ENCODE measurements at places on chromosomes 2 and 18.
A peak's percentile ranks its signal among the peaks of the same experiment; 100 is the strongest.

DNA sequence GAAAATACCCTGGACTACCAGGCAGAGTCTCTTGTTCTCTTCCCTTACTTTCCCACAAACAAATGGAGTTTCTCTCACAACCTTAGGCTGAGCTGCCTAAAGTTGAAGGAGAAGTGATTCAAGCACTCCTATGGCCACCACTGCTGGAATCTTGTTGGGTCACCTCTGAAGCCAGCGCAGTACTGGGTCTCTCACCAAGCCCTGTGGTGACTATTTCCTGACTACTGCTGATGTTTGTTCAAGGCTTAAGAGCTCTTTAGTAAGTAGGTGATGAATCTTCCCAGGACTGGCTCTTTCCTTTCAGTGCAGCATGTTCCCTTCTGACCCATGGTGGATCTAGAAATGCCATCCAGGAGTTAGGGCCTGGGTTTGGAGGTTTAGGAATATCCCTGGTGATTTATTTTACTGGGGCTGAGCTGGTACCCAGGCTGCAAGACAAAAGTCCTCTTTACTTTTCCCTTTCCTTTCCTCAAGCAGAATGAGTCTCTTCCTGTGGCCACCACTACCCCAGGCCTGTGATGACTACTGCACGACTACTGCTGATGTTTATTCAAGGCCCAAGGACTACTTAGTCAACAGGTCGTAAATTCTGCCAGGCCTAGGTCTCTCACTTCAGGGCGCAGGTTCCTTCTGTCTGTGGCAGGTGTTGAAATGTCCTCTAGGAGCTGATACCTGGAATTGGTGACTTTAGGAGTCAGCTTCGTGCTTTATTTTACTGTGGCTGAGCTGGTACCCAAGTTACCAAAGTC lies 121.8 kb downstream of the SLC4A10 start:
- no peak for DNase-seq

DNA sequence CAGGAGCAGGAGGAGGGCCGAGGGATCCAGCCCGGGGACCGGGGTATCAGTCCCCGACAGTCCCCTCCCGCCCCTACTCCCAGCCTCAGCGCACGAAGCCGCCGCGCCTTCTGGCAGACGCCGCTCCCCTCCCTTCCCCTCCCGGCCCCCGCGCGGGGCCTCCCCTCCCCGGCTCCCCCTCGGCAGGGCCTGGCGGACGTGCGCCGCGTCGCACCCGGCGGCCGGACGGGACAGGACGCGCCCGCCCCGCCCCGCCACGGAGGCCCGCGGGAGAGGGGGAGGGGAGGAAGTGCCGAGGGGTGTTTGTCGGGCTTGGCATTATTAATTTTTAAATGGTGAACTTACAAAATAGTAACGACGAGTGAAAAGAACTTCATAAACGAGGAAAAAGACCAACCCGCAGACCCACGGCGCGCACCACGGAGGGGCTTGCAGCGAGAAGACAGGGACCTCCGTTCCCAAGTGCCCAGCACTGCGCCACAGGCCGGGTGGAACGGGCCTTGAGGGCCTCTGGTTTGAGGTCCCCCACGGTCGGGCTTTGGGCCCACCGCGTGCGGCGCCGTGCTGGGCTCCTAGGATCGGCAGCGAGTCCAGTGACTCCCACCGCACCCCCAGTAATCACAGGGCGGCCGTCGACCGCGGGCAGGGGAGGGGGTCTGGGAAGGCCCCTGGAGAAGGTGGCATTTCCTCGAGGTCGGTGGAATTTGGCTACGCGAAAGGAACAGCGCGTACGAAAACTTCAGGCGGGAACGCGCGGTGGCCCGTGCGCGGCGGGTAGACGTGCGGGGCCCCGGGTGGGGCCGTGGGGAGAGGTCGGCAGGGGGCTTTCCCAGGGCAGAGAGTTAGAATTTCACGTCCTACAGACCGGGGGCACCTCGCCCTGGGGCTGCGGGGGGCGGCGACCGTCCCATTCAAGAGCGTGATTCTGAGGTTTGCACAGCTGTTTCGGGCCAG lies 954 bp upstream of the CTDSP1 start:
- peak; percentile 91 for DNase-seq

DNA sequence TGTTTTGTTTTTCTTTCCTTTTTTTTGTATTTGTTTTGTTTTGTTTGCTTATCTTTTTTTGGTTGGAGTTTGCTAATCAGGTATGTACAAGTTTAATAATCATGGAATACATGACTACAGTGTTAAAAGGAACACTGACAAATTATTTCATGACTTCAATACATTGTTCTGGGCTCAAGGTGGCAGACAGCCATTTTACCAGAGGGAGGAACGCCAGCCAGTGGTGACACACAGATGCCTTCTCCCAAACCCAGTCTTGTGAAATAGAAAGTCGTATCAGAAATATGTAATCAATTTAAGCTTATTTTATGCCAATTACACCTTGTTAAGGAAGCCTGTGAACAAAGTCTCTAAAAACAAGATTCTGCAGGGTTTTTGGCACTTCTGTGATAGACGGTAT lies 264.0 kb upstream of the EPHA4 start:
- no peak for DNase-seq

GRCh38 chr18:250685-251084 lies 17.2 kb downstream of the THOC1 start:
- peak; percentile 26 for DNase-seq

DNA sequence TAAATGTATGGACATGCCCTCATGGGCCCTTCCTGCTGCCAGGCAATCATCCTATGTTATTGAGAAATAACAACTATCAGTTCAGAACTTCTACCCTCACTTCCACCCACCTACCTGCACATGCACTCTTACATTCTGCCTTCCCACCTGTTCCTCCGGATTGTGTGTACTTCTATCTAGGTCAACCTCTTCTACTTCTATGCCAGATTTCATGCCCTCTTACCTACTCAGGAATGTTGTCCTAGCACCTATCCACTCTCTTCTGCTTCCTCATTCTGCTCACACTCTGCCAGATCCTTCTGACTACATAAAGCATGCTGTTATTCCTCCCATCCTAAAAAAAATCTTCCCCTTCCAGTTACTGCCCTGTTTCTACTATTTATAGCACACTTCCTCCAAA lies 333.5 kb downstream of the IRS1 start:
- DNase-seq, result no peak

GRCh38 chr18:31102025-31102684 lies at the start of gene DSC2:
Gene DSC2 (minus strand): TSS chr18:31102421. CDS start chr18:31101971, 450 bp downstream.
- DNase-seq, result no peak

DNA sequence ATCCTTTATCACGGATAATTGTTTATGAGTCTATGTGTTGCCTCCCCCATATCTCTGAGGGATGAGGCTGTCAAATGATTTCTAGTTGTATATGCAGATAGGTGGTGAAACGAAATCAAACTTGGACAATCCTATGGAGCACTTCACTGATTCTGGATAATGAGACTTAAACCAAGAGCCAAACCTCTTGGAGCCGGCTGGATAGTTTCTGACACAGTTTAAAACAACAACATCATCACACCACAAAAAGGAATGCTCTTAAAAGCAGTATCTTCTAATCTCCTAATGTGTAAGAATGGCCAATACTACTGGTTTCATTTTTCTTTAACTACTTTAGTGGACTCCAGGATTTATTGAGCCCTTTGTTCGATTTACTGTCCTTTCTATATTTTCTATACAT lies 36.5 kb downstream of the SPHKAP start:
- no peak for DNase-seq

DNA sequence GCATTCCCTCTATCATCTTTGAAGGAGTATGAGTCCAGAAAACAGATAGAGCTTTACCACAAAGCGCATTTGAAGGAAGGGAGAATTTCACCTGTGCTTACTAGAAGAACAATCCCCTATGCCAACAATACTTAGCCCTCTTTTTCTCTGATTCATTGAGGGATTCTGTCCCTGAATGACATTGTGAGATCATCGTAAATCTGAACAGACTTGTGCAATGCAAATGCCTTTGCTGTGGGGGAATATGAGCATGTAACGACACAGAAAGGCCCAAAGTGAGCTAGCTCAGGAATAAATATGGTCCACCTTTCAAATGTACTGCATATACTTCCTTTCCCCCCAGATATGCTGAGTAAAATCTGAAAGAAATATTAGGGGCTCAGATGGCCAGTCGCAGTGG lies 67.6 kb downstream of the SCN1A start:
- DNase-seq, result no peak

DNA sequence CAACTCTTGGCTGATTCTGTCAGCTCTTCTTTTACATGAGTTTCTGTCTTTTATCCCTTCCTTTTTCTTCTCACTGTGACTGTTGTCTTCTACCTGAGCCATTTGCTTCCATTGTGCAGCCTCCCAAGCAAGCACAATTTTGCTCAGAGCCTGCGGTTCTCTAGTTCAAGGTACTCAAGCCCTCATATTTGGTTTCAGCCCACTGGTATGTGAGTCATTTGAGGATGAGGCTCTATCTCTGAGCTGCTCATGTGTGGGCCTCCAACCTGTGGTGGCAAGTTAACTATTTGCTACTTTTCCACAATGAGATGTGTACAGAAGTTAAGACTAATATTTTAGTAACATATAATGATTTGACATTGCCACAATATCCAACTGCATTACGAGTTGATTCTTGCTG lies 183.0 kb downstream of the PHLPP1 start:
- no peak for DNase-seq

- DNase-seq, result peak; percentile 15
Observed at GRCh38 chr2:223692191-223692947, 90.2 kb upstream of the SCG2 start.

GRCh38 chr2:21260311-21260710 lies 136.5 kb downstream of the TDRD15 start:
- no peak for DNase-seq

- DNase-seq, result peak; percentile 23
Observed at GRCh38 chr18:77749089-77749488, 499.4 kb downstream of the GALR1 start.

- DNase-seq, result no peak
Observed at GRCh38 chr18:13915995-13916431, 677 bp upstream of the MC2R start.

GRCh38 chr2:109001201-109001600 lies 12.2 kb upstream of the EDAR start:
- no peak for DNase-seq

GRCh38 chr2:46780801-46781445 lies 134.7 kb downstream of the MCFD2 start:
- DNase-seq, result no peak

- DNase-seq, result no peak
Observed at GRCh38 chr18:51537487-51537886, 340.0 kb upstream of the MEX3C start.

DNA sequence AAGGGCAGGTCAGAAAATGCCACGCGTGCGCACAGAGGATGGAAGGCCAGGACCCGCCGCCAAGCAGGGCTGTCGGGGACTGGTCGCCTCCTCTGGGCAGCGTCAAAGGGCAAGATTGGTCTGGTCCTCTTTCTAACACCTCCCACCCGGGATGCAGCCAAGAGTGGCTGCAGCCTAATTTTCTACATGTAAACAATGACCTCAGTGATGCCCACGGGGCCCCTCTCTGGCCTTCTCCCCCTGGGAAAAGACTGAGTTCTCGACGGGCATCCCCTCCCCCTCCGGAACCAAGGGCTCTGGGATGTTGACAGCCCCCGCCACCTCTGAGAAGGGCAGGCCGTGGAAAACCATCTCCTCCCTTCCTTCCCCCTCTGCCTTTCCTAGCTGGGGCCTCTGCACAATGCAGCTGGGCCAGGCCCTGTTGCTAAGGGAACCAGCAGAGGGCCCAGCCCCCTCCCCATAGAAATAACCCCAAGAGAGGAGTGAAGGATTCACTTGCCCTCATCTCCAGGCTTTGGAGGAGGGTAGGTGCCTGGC lies 80.0 kb upstream of the ZNF532 start:
- no peak for DNase-seq

DNA sequence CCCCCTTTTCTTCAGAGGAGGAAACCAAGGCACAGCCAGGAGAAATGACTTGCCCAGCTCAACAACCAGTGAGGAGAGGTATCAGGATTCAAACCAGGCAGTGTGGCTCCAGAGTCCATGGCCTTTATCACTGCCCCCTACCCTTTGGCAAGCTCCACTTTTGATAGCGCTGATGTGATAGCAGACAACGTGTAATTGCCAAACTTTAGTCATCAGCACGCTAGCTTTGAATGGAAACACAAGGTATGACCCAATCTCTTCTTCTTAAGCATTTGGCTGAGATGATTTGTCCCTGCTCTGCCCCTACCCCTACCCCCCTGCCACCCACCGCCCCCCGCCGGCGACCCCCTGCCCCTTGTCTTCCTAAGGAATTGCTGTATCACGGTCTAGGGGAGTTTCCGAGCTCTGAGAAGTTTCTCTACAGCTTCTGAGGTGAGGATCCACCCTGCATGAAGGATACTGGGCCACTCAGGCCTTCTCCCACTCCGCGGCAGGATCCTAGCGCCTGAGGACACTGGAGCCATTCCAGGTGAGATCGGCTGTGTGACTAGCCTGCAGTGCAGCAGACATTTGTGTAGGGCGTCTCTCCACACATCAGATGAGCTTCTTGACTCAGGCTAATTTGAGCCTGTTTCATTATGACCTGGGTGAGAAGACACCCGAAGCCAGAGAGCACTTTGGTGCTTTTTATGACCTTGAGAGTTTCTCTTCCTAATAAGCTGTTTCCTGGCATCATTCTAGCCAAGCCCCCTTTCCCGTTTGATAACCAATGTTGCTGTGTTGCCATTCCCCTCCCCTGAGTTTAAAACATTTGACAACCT lies 75.1 kb upstream of the MAP4K4 start:
- DNase-seq, result no peak
